ENCODE measurements at places on chromosomes 1 and 21. TPM values are rescaled to one million over a fixed set of nuclear protein-coding genes. Genes with fewer than 3 reads are reported as not detected.

The TNFRSF18 gene
- 0.64 TPM for total RNA-seq

The ZBTB7B gene
- total RNA-seq, result 50.4 TPM

The KCNK1 gene
- total RNA-seq, result 15.7 TPM

The TEDDM1 gene
- not detected for total RNA-seq

The SUSD4 gene
- total RNA-seq, result under 0.01 TPM

The ASAP3 gene
- total RNA-seq, result 13.7 TPM

The OR2L2 gene
- total RNA-seq, result under 0.01 TPM

The IGFN1 gene
- total RNA-seq, result not detected

The SPRR1A gene
- not detected for total RNA-seq

The CFHR2 gene
- not detected for total RNA-seq

The IRF6 gene
- 613 TPM for total RNA-seq

The KCNJ15 gene
- 36.9 TPM for total RNA-seq

The SPATA45 gene
- total RNA-seq, result not detected

The ASH1L gene
- total RNA-seq, result 21.1 TPM

The PPFIA4 gene
- 14.0 TPM for total RNA-seq

The CDKN2C gene
- 1.2 TPM for total RNA-seq

The GBP7 gene
- not detected for total RNA-seq

The SPRR2A gene
- 3.0 TPM for total RNA-seq

The PADI2 gene
- total RNA-seq, result 25.5 TPM

The CRYBG2 gene
- 51.1 TPM for total RNA-seq

The WNT9A gene
- total RNA-seq, result 1.9 TPM

The LY9 gene
- 0.96 TPM for total RNA-seq

The SYT11 gene
- total RNA-seq, result 3.4 TPM

The ZNF593OS gene
- total RNA-seq, result not detected

The PADI3 gene
- total RNA-seq, result 0.43 TPM

The SEMA6C gene
- total RNA-seq, result 0.21 TPM

The G0S2 gene
- total RNA-seq, result 163 TPM

The KRTAP21-2 gene
- total RNA-seq, result not detected

The TTC22 gene
- 16.8 TPM for total RNA-seq

The LYSMD1 gene
- 7.9 TPM for total RNA-seq

The OR6K3 gene
- total RNA-seq, result under 0.01 TPM

The KCNQ4 gene
- total RNA-seq, result 0.48 TPM

The NEXN gene
- 0.48 TPM for total RNA-seq

The ATAD3A gene
- 41.0 TPM for total RNA-seq

The ASCL5 gene
- 0.21 TPM for total RNA-seq

The INAVA gene
- total RNA-seq, result 38.4 TPM

The CHIA gene
- total RNA-seq, result not detected

The ZYG11A gene
- 0.48 TPM for total RNA-seq

The WNT4 gene
- 3.9 TPM for total RNA-seq

The FMO1 gene
- total RNA-seq, result 0.64 TPM

The KCTD3 gene
- 30.7 TPM for total RNA-seq

The NFASC gene
- total RNA-seq, result 0.96 TPM

The EPHB2 gene
- total RNA-seq, result 15.1 TPM

The GPR37L1 gene
- not detected for total RNA-seq

The CBR3 gene
- total RNA-seq, result 1.7 TPM

Data from tracheal epithelial cell (primary cell).